EH (cell line): ENCODE measurements at places on chromosomes 12 and 14.
A peak's percentile ranks its signal among the peaks of the same experiment; 100 is the strongest.

GRCh38 chr14:69246331-69246730, 13.6 kb upstream of the GALNT16 start:
- no peak for DNase-seq

- peak; percentile 34 for DNase-seq
Measured at GRCh38 chr14:45185100-45185814, 49.5 kb downstream of the FANCM start.

GRCh38 chr12:54220092-54220557, 31.3 kb upstream of the SMUG1 start:
- peak; percentile 84 for DNase-seq

DNA sequence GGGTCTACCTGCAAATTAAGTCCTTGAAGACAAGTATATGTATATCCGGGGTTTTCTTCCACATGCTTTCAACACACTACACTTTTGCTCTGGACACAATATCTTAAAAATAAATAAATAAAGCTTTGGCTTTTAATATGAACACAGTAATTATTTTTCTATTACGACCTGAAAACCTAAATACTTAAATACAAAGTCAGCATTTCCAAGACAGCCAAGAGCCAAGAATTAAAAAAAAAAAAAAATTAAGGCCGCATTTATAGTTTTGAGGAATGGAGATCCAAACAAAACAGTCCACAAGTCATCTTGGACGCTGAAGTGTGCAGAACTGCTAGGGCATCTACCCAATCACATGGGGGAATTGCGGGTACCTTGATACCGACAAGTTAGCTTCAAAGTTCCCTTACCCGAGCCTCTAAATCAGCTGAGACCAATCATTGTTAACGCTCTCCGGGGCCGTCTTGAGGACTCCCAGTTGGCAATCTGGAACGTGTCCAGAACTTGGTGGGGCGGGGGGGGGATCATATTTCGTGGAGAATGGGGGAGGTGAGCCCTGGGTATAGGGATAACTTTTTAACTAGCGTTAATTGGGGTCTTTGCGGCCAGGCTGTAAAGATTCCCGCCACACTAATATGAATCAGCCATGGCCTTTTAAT, 731 bp upstream of the PCNX4 start:
- peak; percentile 68 for DNase-seq

GRCh38 chr12:100427078-100427477, 46.6 kb upstream of the NR1H4 start:
- peak; percentile 76 for DNase-seq

DNA sequence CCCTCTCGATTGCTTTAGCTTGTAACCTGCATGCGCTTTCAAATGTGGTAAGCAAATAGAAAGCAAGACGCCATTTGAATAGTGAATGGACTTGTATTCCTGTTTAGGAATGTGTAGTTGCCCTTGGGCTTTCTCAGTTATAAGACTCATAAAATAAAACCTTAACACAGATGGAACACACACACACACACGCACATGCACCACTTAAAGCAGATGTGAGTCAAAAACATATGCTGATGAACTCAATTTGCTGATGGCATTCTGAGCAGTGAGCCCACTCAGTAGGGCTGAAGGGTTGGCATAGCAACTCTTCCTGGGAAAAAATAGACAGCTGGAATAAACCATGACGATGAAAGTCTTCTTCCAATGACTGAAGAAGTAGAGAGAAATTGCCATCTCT, 360.5 kb downstream of the APAF1 start:
- no peak for DNase-seq
